ENCODE measurements at places on chromosomes 2 and 18. TPM values are rescaled to one million over a fixed set of nuclear protein-coding genes. Genes with fewer than 3 reads are reported as not detected.

The LIMS3 gene
- 5.9 TPM for total RNA-seq

The MARCHF4 gene
- total RNA-seq = not detected

The CLEC4F gene
- 0.10 TPM for total RNA-seq

The WDSUB1 gene
- 10.4 TPM for total RNA-seq

The FSIP2 gene
- 2.6 TPM for total RNA-seq

The STARD6 gene
- not detected for total RNA-seq

The SCN2A gene
- 0.20 TPM for total RNA-seq

The TM4SF20 gene
- not detected for total RNA-seq

GRCh38 chr2:123895651-123896050 is 129.4 kb upstream of the CNTNAP5 start:
- DNase-seq = peak; percentile 2

DNA sequence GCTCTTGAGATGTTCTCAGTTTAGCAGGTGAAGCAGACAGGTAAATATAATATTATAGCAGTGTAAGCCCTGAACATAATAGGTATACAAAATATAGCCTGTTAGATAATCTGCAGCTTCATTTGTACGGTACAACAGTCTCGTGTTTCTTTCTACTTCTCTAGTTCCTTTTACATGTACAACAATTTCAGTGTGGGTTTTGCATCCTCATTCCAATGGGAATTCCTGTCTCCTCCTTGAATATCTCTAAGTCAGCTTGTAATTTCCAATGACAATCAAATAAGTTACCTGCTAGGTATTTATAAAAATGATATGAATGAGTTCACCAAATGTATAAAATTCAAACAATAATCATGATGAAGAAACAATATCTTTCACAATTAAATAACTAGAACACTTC is 330.0 kb upstream of the RND3 start:
- DNase-seq = no peak

DNA sequence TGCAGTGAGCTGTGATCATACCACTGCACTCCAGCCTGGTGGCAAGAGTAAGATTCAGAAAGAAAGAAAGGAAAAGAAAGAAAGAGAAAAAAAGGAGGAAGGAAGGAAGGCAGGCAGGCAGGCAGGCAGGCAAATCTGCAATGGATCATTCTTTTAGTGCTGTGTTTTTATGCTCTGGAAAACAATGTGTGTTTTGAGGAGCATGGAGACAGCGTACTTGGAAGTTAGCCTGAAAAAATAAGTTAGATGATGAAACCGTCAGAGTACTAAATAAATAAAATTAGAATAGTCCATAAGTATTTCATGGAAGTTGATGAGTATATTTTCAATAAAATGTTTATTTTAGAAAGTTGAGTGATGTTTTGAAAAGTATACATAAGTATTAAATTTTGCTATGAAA is 366.4 kb upstream of the CDH20 start:
- no peak for DNase-seq

DNA sequence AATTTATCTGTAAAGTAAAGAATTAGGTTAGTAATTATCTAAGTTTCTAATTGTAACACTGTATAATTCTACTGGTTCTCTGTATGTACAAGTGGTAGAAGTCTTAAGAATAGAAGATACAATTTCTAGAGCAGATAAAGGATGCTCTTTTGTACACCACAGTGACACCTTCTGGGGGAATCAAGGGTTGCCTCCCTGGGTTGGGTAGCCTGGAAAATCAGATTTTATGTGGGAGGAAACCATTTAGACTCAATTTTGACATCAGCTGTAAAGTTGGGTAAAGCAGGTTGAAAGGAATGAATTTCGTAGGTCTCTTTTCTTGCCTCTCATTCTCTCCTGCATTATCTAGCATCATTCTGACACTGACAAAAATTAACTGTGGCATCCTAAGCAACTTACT is 354.8 kb downstream of the DCC start:
- DNase-seq = no peak

GRCh38 chr2:929925-930324 is 20.7 kb upstream of the SNTG2 start:
- no peak for DNase-seq

- DNase-seq = no peak
Observed at GRCh38 chr2:40455661-40456060, 3.8 kb upstream of the SLC8A1 start.

DNA sequence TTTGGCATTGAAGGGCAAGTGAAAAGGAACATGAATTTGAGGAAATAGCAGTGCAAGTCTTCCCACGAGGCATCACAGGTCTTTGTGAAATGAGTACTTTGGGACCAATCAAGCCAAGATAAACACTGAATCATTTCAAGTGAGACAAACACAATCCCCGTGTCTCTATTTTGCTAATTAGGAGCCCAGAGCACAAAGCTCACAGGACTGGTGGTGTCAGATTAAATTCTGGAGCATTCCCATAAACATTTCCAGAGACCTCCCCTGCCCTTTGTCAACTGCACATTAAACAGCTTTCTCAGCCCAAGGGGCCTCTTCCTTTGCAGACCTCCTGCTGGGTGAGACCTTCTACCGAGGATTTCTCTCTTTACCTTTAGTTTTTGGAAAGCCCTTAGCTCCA is 50.7 kb downstream of the DAPL1 start:
- no peak for DNase-seq

DNA sequence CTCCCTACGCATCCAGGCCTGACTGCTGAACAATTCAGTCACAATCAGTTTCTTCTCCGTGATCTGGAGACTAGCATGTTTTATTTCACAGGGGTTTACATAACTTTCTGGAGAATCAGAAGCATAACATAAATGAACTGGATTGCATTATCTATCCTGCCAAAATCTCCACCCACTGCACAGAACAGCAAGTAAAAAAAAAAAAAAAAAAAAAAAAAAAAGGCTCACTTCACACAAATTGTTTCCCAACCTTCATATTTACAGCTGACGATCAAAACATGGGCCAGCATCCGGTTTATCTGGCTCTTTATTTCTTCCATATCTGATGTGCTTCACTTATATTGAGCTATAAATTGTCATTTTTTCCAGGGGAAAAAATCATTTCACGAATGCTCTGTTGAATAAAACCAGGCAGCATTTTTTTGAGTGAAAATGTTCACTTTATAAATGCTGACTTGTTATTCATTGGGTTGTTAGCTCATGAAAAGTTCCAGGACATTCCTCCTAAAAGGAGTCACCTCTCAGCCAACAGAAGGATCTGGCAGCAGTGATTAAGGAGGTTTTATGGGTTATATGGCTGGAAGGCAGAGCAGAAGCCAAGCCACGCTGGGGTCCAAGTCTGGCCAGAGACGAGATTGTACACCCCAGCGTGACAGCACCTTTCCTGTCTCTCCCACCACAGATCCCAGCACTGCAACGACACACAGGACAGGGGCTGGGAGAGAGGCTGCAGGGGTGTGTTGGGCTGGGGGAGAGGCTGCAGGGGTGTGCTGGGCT is 51.2 kb upstream of the GLI2 start:
- DNase-seq = peak; percentile 81

DNA sequence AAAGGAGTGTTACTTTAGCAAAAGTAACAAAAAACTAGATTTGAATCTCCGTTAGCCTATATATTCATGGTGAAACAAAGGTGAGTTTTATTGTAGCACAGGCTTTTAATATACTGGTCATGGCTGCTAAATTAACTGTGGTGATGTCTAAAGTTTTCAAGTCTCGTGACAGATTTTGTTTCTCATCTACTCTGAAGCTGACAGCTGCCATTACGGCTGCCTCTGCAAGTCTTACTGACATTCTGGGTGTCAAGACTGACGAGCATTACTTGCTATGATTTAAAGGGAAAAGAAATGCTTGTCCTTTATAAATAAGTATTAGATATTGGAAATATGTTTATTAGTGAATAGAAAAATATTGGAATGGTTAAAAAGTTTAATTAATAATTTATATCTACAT is 207.7 kb downstream of the DSEL start:
- no peak for DNase-seq

GRCh38 chr2:65101071-65101470 is 28.8 kb downstream of the RAB1A start:
- DNase-seq = no peak

- DNase-seq = no peak
Observed at GRCh38 chr2:238974501-238975166, 126.7 kb downstream of the TWIST2 start.

GRCh38 chr2:15939854-15940660 is at the start of gene MYCN:
Gene MYCN (plus strand): TSS chr2:15940550. CDS start chr2:15942065, 1,515 bp downstream.
- peak; percentile 73 for DNase-seq

DNA sequence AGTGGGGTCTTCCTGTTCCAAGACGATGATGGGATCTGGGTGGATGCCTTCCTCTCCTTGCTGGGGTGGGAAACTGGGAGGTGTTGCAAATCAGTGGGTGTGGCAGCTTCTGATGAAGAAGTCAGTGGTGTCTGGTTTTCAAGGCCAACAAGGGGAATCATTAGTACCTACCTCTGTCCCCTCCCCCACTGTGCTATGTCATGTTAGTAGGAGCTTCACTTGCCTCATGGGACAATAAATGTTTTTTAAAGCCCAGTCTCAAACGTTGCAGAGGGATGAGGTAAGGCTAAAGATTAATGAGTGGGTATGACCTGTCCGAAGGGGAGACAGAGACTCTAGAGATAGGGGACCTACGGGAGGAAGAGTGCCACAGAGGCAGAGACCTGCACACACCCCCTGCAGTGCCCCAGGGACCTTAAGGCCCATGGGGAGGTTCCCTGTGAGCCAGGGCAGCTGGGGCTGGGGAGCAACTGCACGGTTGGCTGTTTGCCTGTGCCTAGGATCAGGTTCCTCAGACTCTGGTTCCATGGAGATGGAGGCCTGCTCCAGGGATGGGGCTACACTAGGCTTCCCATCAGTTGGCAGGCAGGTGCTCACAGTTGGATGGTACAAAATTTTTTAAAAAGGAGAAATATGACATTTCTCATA is 37.8 kb upstream of the SLC1A4 start:
- no peak for DNase-seq

- DNase-seq = no peak
Observed at GRCh38 chr2:19346983-19347618, 11.3 kb downstream of the OSR1 start.

GRCh38 chr2:26148501-26148900 is 24.4 kb upstream of the GAREM2 start:
- DNase-seq = no peak

DNA sequence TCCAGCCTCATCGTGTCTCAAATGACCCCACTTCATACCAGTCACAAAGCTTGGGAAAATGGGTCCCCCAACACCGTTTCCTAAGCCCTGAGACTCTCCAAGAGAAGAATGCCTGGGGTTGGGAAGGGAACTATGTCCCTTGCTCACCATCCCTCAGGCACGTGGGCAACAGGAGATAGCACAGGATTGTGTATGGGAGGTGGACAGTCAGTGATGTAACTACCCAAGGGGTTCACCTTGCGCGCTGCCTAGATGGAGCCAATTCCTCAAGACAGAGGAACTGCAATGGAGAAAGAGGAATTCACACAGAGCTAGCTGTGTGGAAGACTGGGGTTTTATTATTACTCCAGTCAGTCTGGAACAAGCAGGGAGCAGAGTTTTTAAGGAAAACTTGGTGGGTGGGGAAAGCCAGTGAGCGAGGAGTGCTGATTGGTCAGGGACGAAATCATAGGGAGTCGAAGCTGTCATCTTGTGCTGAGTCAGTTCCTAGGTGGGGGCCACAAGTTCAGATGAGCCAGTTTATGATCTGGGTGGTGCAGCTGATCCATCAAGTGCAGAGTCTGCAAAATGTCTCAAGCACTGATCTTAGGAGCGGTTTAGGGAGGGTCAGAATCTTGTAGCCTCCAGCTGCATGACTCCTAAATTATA is 13.8 kb upstream of the CXCR1 start:
- DNase-seq = no peak

DNA sequence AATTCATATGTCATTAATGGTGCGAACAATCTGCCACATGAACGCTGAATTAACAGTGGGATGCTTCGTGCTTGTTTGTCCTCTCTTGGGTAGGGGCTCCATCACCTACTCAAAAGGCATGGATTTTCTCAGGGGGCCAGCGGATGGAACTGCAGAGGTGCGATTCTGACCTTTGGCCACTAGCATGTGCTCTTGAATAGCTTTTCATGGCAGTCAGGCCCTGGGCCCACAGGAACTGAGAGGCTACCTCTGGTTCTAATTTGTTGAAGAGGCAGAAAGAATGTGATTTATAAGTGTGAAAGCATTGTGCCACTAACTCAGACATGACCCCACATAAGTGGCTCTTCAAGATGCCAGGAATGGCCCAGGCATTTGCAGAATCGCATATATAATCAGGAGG is 283.2 kb downstream of the INSIG2 start:
- DNase-seq = no peak

- no peak for DNase-seq
Observed at GRCh38 chr2:30462131-30462857, 15.2 kb downstream of the LCLAT1 start.

DNA sequence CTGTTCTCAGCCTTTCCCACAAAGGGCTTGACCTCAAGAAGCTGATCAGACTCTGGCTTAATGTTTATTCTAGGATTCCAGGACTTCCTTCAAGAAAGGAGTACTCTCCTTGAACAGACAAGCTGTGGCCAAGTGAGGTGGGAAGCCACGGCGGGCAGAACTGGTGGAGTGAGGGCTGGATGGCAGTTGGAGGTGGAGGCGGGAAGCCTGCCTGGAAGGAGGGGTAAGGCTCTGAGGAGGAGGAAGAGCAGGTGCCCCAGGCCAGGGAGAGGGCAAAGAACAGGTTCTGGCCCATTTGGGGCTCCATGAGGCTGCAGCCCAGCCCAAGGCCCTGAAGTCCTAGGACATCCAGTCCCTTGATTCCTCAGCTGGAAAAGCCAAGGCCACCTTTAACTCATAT is 143.9 kb downstream of the CYP26B1 start:
- DNase-seq = no peak

- DNase-seq = no peak
Observed at GRCh38 chr2:22377268-22377667, 1007.7 kb upstream of the KLHL29 start.

DNA sequence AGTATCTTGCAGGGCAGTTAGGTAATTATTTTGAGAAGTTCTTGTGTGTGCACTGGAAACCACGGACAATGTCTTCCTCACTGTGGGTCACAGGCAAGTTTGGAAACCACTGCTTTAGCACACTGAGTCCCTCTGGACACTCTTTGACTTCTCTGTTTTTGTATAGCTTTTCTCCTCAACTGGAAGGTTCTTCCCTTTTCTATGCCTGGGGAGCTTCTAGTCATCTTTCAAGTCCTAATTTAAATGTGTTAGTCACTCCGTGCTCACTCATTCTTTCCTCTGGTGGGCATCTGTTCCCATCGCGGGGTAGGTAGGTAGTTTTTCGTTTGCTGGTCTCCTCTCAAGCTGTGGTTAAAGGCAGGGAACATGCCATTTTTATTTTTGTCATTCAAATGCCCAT is 32.1 kb downstream of the E2F6 start:
- DNase-seq = no peak

- no peak for DNase-seq
Observed at GRCh38 chr18:568731-569130, 11.4 kb upstream of the CETN1 start.

GRCh38 chr2:32060266-32060665 is 3.1 kb upstream of the SPAST start:
- DNase-seq = no peak

GRCh38 chr18:62399781-62400308 is 74.7 kb downstream of the TNFRSF11A start:
- no peak for DNase-seq
